Stimulated activated CD8-positive, alpha-beta memory T cell treated with anti-CD3 and anti-CD28 coated beads, Interleukin-4, amount 100 ng/mL, for 1 hour (primary cell): ENCODE measurements at places on chromosomes 1 and 21.

DNA sequence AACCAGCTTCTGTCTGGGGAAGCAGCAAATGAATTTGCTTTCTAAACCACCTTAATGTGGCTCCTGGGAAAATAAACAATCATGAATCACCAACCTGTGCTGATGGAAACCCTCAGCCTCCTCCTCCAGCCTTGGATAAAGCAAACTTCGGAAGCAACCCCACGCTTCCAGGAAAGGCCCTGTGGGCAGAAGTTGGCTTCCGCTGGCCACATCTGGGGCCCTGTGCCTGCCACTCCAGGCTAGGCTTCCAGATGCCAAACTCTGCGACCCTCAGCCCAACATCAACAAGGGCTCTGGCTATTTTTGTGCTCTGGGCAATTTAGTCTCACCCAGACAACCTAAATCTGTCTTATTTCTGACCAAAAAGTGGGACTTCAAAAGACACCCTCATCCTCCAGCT, 6.2 kb upstream of the OXCT2 start:
- DNase-seq: no peak

- no peak for DNase-seq
Measured at GRCh38 chr1:87084244-87084836, 169.9 kb downstream of the HS2ST1 start.

GRCh38 chr1:175191659-175192058, 917 bp downstream of the KIAA0040 start:
- no peak for DNase-seq

DNA sequence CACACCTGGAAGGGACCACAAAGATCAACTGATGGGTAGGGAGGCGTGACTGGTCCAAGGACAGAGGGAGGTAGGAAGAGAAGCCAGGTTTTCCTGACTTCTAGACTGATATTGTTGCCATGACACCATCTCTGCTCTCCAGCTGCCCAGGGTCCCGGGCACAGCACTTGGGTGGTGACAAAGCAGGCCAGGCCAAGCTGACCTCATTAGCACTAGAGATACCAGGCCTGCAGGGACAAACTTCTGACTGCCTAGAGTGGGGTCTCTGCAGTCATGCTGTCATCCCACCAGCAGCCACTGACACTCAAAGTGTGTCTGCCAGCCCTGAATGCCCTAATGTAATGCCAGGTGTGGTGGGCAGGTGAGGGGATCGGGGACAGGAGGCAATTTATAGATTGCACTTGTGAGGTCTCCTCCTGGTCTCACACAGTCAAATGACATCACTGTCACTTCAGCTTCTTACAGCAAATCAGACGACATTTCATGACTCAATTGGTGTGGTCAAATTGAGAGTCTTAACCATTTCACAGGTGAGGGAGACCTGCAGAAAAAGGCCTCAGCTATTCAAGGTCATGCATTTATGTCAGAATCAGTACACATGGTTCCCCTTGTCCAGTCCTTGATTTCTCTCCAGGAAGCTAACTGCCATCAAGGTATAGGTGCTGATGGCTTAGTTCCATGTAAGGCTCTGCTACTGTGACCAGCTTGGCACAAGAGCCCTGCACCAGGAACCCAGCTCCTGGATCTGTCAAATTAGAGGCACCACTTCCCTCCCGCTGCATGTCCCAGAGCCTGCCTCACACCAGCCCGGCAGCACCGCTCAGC, 2.7 kb downstream of the SLC9A1 start:
- no peak for DNase-seq
